Stimulated activated CD4-positive, alpha-beta T cell treated with anti-CD3 and anti-CD28 coated beads, Interleukin-12 subunit alpha, Interleukin-12 subunit beta, amount 100 ng/mL, for 4 hours (primary cell): ENCODE measurements at places on chromosomes 2 and 18.

- no peak for DNase-seq
These were observed at the start of gene KCNS3 for GRCh38 chr2:17878281-17879136. KCNS3 (plus strand) TSS chr2:17878667; CDS start chr2:17931009, 52,342 bp downstream.

DNA sequence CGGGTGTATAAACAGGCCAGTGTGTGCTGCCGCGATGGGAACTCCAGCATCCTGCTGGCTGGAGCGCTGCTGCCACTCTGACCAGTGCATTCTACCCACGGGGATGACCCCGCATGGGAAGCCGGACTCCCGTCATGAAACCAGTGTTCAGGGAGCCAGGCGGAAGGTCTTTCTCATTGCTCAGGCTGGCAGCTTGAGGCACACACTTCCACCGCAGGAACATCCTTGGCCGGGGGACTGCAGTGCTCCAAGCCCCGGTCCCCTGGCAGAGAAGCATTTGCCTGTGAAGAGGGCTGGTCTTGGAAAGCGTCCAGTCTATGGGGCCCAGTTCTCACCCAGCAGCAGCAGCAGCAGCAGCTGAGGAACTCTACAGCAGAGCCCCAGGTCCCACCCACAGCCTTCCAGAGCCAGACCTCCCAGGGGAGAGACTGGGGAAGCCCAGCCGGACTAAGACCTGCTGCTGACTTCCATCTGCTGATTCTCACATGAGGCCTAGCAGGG, 235.9 kb downstream of the KLHL29 start:
- DNase-seq: no peak

GRCh38 chr2:108570416-108570815, 36.1 kb downstream of the LIMS1 start:
- no peak for DNase-seq

DNA sequence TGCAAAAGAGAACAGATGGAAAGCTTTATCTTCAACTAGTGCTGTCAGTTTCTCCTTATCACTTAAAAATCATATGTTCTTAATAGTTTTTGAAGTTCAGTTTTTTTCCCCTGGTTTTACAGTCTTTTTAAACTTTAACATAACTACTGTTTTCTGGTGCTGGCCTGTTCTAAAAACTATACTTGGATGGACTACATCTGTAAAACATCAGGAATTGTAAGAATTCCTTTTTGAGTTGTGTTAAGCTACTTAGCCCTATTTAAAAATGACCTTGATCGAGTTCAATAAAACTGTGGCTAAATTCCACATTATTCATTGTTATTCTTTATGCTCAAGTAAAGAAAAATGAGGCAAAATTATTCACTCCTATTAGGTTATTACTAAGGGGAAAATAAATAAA, 397.7 kb downstream of the NUP35 start:
- DNase-seq: no peak

- no peak for DNase-seq
These were observed 582.6 kb downstream of the NRXN1 start for GRCh38 chr2:50449306-50449705.

GRCh38 chr2:30105556-30105955, 41.3 kb upstream of the YPEL5 start:
- DNase-seq: no peak

DNA sequence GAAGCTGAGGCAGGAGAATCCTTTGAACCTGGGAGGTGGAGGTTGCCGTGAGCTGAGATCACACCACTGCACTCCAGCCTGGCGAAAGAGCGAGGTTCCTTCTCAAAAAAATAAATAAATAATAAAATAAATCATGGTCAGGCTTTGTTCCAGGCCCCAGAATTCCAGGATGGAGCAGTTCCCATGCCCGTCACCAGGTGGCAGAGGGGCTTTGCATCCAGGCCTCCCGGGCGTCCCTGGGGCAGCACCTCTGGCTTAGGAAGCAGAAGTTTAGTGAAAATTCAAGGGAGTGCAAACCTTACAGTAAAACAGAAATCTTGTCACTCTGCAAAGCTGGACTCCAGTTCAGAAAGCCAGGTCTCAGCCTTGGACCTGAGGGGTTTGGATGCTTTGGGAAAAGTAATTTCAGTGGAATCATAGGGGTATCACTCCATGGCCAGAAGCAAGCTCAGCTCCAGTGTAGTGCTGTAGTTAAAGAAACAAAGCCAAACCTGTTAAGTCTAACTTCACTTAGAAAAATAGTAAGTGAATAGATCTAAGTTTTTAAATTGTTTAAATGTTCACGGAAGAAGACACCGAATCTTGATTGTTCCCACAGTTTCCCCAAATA, 512.7 kb downstream of the CMPK2 start:
- no peak for DNase-seq

DNA sequence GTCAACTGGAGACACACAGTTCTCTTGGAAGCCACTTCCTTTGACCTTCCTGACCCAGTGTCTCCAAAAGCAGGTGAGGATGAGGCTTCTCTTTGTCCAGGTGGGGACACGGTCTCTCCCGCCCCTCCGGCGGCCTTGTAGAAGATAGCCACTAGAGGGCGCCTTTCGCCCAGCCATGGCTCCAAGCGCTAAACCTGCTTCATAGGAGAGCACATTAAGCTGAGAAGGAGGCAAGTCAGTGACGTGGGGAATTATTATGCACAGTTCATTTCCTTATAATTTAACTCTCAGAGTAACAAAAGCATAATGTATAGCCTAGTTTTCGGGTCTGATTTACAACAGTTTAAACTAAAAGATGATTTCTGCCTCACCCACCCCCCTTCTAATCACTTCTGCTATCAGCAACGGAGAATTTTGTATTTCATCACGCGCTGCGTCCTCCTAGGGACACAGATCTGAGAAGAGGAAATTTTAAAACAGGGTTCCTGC, 208.7 kb downstream of the ICOS start:
- DNase-seq: peak; percentile 70

DNA sequence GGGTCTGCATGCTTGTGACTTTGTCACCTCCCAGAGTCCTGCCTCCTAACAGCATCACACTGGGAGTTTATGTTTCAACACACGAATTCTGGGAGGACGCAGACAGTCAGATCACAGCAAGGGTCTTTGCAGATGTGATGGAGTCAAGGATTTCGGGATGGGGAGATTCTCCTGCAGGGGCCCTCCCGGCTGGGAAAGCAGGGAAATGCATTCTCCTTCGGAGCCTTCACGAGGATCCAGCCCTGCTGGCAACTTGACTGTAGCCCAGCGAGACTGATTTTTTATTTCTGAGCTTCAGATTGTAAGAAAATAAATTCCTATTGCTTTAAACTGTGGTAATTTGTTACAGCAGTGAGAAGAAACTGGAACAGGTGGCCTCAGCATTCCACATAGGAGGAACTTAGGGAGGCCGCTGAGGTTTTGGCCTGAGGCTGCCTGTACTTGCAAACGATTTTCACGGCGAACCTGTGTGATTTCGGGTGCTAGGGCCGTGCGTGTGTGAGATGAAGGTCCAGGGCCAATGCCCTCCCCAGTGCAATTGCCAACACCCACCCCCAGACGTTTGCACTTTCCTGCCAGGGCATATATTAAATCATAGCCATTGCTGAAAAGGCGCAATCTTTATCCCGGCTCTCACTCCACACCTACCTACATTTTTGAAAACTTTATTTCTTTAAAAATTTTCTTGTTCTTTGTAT, 79.8 kb downstream of the ASB1 start:
- DNase-seq: no peak
